ENCODE measurements at places on chromosomes 12 and 14.
A peak's percentile ranks its signal among the peaks of the same experiment; 100 is the strongest.

DNA sequence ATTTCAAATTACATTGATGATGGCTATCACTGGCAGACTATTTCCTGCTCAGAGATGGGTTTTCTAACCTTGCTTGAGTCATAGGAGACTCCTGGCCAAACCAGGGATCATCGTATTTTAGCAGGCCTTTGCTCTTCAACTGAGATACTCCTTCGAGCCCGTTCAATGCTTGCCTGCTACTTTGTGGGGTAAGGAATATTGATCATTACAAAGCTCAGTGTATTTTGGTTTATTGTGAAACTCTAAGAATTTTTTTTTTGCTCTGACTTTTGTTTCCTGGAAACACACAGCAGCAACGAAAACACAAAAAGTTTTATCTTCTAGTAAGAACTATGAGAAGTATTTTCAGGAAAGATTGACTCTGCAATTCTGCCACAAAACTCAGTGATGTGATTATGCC lies 4.1 kb downstream of the GPRC5D start:
- DNase-seq, result no peak

GRCh38 chr14:80621701-80622100 lies 319.8 kb downstream of the CEP128 start:
- DNase-seq, result no peak

- DNase-seq, result peak; percentile 32
Measured at GRCh38 chr12:6697584-6698351, 2.8 kb downstream of the PIANP start.

DNA sequence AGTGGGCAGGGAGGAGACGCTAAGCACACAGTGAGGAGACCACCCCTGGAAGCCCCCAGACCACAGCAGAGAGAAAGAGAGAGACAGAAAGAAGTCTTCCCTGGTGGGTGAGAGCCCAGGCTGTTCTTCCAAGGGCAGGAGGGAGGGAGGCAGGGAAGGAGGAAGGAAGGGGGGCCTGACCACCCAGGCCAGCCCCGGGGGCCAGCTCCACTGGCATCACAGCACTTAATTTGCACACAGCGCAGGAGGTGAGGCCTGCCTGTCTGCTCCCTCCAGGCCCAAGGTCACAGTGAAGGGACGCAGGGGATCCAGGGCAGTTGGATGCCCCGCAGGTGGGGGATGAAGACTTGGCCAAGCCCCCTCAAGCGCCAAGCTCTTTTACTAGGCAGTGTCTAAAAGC lies 141.9 kb upstream of the C14orf180 start:
- peak; percentile 1 for DNase-seq

DNA sequence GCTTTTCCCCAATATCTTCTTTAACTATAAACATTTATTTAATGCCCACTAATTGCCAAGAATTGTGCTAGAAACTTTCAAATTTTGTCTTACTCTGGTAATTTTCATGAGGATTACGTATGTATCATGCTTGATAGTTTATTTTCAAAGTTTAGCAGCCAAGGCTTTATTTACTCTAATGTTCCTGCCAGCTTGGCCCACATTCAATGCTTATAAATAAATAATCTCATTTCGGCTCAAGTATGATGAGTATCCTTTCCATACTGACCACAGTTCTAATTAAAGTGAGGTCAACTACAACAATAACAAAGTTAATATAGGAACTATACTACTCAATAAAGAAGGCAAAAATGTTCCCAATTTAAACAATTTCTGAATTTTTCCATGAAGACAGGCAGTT lies 259.2 kb downstream of the MED13L start:
- no peak for DNase-seq

DNA sequence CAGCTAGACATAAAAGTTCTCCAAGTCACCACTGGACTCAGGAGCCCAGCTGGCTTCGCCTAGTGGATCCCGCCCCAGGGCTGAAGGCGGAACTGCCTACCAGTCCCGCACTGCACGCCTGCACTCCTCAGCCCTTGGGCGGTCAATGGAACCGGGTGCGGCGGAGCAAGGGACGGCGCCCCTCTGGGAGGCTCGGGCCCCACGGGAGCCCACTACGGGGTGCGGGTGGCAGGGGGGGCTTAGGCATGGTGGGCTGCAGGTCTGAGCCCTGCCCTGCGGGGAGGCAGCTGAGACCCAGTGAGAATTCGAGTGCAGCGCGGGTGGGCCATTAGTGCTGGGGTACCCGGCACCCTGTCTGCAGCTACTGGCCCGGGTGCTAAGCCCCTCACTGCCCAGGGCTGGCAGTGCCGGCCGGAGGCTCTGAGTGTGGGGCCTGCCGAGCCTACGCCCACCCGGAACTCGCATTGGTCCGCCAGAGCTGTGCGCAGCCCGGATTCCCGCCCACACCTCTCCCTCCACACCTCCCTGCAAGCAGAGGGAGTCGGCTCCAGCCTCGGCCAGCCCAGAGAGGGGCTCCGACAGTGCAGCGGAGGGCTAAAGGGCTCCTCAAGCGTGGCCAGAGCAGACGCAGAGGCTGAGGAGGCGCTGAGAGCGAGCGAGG lies 11.4 kb upstream of the G2E3 start:
- DNase-seq, result no peak

- DNase-seq, result no peak
Measured at GRCh38 chr12:105812366-105812765, 326.4 kb downstream of the NUAK1 start.

- no peak for DNase-seq
Measured at GRCh38 chr12:93127107-93127560, 198.0 kb upstream of the EEA1 start.

- DNase-seq, result no peak
Measured at GRCh38 chr12:21788089-21788983, 13.8 kb upstream of the KCNJ8 start.

- DNase-seq, result no peak
Measured at GRCh38 chr12:92546259-92546634, 156.5 kb upstream of the PLEKHG7 start.

GRCh38 chr12:9634177-9634803 lies 26.6 kb upstream of the KLRB1 start:
- DNase-seq, result peak; percentile 29

GRCh38 chr12:50740307-50740706 lies 23.6 kb upstream of the ATF1 start:
- DNase-seq, result no peak

- no peak for DNase-seq
Measured at GRCh38 chr12:55065535-55065934, 45.8 kb downstream of the NEUROD4 start.

- DNase-seq, result no peak
Measured at GRCh38 chr12:131040491-131040890, 86.8 kb downstream of the ADGRD1 start.

DNA sequence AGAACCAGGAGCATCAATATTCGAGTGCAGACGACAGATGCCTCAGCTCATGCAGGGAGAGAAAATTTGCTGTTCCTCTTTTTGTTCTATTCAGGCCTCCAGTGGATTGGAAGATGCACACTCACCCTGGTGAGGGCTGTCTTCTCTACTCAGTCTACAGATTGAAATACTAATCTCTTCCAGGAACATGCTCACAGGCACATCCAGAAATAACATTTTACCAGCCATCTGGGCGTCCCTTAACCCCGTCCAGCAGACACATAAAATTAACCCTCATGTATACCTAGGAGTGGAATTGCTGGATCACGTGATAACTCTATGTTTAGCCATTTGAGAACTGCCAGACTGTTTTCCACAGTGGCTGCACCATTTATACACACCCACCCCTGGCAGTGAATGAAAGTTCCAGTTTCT lies 4.5 kb upstream of the OAS2 start:
- no peak for DNase-seq

GRCh38 chr12:75042125-75042524 lies 167.5 kb downstream of the KCNC2 start:
- DNase-seq, result no peak

GRCh38 chr14:74821267-74821915 lies 54.6 kb downstream of the PROX2 start:
- DNase-seq, result no peak

DNA sequence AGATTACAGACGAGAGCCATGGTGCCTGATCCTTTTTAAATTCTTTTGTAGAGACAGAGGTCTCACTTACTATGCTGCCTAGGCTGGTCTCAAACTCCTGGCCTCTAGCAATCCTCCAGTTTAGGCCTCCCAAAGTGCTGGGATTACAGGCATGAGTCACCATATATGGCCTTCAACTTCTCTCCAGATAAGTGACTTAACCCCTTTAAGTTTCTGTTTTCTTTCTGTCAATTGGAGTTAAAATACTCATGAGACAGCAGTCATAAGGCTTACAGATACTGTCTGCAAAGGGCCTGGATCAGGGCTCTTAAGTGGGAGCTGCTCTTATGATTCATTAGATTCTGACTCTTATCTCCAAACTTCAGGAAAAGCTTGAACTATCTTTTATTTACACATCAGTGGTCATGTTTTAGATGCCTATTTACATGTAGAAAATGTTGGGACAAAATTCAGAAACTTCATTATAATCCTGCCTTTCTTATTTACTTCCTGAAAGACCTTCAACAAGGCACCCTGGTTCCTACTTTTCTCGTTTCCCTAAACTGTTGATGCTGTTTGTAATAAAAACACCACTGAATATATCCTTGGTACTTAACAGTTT lies 271.5 kb upstream of the TBX3 start:
- no peak for DNase-seq

DNA sequence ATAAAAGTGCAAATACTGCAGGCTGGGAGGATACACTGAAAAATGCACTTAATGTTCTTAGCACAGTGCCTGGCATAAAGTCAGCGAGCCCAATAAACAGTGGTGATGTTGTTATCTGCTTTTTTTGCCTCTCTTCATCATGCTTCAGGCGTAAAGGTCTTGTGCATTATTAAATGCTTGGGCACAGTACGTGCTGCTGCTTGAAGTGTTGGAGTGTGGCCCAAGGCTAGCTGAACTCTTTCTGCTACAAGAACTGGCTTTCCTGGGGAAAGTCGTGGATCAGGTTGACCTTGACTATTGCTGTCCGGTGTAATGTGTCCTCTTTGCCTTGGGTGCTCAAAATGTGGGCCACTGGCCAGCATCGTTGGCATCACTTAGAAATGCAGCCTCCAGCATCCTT lies 43.0 kb downstream of the SMOC1 start:
- no peak for DNase-seq

GRCh38 chr12:122051231-122051876 lies 27.2 kb upstream of the MLXIP start:
- DNase-seq, result no peak

GRCh38 chr12:112881602-112882001 lies 25.2 kb upstream of the OAS1 start:
- DNase-seq, result no peak

GRCh38 chr12:21852251-21852650 lies 77.7 kb upstream of the KCNJ8 start:
- DNase-seq, result no peak

All from HAP-1 (cell line).